Activated CD4-positive, CD25-positive, alpha-beta regulatory T cell treated with anti-CD3 and anti-CD28 coated beads, Interleukin-2, amount 50 U/mL, for 72 hours (primary cell): ENCODE measurements at places on chromosomes 13 and 19.

GRCh38 chr19:41325640-41325946 is 15.6 kb downstream of the CCDC97 start:
- DNase-seq = no peak

DNA sequence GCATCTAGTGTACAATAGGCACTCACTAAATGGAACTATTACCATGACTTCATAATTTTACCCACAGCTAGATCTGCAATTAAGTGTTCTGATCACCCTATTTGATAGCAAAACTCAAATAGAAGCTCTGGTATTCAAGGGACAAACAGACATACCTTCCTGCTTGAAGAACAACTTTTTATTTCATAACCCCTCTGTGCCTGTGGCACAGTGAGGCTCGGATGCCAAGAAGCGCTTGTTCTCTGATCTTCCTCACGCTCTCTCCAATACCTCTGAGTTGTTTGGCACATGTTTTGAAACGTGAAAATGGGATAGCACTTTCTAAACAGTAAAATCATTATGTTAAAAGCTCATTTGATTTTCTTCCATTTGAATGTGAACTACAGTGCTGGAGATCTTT is 232.0 kb downstream of the KLF5 start:
- no peak for DNase-seq

DNA sequence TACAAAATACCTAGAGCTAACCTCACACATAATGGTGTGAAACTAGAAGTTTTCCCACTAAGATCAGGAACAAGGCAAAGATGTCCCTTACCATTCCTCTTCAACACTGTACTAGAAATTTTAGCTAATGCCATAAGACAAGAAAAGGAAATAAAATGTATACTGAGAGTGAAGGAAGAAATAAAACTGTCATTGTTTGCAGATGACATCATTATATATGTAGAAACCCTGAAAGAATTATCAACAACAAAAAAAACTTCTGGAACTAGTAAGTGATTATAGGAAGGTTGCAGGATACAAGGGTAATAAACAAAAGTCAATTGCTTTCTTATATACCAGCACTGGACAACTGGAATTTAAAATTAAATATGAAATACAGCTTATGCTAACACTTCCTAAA is 93.7 kb downstream of the TNFSF11 start:
- no peak for DNase-seq

GRCh38 chr19:8571006-8571411 is 6.2 kb downstream of the MYO1F start:
- DNase-seq = no peak

DNA sequence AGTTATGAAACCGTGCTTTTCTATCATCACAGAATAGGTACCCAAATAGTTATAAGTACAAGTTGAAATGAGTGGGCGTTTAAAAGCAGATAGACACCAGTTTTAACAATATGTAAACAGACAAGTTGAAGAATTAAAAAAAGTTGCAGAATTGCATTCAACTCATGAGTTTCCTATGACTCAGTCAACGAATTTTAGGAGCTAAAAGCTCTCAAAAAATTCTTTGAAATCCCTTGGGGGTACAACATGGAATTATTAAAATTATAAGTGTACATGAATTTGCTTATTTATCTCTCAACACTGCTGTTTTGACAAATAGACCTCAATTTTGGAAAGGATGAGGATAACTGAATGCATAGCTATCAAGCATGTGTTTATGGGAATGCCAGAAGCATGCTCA is 693.4 kb downstream of the PCDH9 start:
- DNase-seq = no peak

DNA sequence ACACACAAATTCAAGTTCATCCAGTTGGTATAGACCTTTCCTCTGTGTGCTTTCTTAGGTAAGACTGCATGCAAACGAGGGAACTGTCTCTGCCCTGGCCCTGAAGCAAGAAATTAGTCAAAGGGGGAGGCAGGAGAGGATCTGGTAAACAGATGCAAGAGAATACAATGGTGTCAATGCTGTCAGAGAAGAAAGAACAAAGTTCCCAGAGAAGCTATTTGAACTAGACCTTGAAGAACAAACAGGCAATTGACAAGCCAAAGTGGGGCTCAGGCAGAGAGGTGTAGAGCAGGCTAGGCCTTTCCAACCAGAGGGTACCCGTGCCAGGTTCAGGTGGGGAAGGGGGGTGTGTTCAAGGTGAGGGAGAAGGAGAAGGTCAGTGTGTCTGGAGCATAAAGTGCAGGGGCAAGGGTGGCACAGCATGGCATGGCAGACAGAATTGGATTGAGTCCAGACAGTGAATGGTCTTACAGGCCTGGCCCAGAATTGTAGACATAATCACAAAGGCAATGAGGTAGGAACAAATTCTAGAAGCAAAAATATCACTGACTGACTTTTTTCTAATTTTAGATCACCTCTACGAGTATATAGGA is 95.0 kb upstream of the STARD13 start:
- DNase-seq = no peak

DNA sequence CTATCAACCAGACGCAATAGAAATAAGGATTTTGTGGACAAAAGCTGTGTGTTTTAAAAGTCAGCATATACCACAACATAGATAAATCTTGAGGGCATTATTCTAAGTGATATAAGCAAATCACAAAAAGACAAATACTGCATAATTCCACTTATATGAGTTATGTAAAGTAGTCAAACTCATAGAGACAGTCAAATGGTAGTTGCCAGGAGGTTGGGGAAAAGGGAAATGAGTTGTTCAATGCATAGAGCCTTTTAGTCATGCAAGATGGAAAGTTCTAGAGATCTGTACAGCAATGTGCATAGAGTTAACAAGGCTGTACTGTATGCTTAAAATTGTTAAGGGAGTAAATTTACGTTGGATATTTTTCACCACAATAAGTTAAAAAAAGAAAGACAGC is 244.7 kb downstream of the DCT start:
- DNase-seq = no peak

DNA sequence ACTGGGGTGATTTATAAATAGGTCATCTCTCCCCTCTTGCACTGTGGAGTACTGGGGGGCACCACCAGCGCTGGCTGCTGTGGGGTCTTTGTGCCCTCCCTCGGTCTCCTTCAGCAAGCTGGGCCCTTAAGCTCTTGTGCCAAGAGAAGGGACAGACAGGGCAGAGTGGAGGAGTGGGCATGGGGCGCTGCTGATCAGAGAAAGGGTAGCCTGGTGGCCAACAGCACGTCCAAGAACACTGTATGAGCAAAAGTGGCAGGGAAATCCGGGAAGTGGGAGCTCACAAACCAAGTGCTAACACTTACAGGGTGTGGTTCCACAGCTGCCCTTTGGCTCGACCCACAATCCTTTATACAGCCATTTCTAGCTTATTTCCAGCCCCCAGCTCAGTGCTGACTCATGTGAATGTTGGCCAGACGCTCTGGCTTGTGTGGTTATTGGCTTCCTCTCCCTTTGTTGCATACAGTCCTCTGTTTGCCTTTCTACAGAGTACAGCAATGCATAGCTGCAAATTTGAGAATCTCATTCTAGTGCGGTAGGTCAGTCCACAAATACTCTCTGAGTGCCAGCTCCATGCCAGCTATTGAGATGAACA is 298.8 kb downstream of the SHISA2 start:
- no peak for DNase-seq

DNA sequence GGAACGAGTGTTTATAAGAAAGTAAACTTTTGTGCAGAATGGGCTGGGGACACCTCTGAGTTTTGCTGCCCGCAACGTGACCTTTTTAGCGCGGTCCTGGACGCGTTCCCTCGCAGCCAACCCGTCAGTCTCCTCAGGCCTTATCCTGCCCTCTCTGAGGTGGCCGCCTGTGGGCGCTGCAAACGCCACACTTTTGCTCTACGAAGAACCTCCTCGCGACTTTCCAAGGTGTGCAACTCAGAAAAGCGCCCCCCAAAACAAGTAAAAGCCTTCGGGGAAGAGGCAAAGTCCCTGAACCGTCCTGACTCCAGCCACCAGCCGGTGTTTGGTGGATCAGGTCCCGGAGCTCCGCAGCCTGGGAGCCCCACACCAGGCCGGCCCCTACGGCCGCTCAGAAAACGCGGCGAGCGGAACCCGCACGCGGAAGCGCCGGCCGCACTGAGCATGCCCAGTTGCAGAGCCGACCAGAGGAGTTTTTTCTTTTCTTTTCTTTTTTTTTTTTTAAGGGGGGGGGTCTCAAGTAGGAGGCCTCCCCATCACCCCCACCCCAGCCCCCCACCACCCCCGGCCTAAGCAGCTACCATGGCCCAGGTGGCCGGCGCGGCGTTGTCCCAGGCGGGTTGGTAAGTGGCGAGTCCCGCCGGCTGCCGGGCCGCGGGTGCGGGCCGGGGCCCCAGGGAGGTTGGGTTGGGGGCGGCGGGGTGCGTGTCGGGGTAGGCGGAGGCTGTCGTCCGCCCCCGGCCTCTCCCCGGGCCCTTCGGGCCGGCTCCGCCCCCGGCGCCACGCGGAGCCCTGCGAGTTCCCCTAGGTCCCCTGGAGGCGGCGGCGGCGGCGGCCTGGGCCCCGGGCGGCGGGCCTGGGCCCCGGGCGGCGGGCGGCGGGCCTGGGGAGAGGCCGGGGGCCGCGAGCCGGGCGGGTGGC is at the start of gene TDRD3:
Gene TDRD3 (plus strand): TSS at position 438 of the 921 bp plus-strand sequence. CDS start 145 bp downstream, at position 583.
- DNase-seq = peak; percentile 81

- no peak for DNase-seq
Measured at GRCh38 chr19:32022731-32023563, 322.5 kb upstream of the ZNF507 start.

- DNase-seq = no peak
Measured at GRCh38 chr13:62320129-62321108, 904.8 kb upstream of the PCDH20 start.

GRCh38 chr13:33639158-33639557 is 178.8 kb upstream of the RFC3 start:
- DNase-seq = no peak
